Epithelial cell of proximal tubule (primary cell): ENCODE measurements at places on chromosomes 7 and 10. TPM values are rescaled to one million over a fixed set of nuclear protein-coding genes. Genes with fewer than 3 reads are reported as not detected.

Gene JCAD
- 3.3 and 7.3 TPM in 2 replicates for total RNA-seq

Gene SFXN3
- 47.6 and 49.5 TPM in 2 replicates for total RNA-seq

Gene OR2A12
- not detected in 2 replicates for total RNA-seq

Gene RNF148
- 0.14 and 2.2 TPM in 2 replicates for total RNA-seq

Gene ARHGEF35
- 3.3 and 5.3 TPM in 2 replicates for total RNA-seq

Gene UCN3
- total RNA-seq, result not detected in 2 replicates

Gene TRIM24
- total RNA-seq, result 17.4 and 21.4 TPM in 2 replicates

Gene GSTO2
- total RNA-seq, result 9.5 TPM in 2 replicates

GRCh38 chr10:45819552-45819951 lies 27.7 kb downstream of the AGAP4 start:
- no peak for DNase-seq

GRCh38 chr10:103564776-103565520 lies 71.4 kb downstream of the NEURL1 start:
- DNase-seq, result no peak

- DNase-seq, result no peak
Measured at GRCh38 chr7:24827589-24827988, 70.3 kb upstream of the GSDME start.

- DNase-seq, result no peak
Measured at GRCh38 chr7:101814081-101814990, 3.1 kb upstream of the CUX1 start.

DNA sequence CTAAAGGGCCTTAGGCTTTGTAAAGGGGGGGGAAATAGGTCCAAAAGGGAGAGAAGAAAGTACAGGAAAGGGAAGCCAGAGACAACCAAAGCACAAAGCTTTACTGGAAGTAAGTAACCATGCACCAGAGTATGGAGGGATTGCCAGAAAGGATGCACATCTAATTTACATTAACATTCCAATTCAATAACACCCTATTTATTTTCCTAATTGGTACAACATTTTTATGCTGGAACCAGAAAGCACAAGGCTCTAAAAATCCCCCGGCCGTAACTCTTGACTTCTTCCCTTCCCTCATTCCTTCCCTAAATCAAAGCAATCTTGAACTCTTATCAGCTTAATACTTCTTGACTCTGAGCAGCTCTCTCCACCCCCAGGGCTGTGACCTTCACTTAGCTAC lies 400.0 kb upstream of the CELF2 start:
- DNase-seq, result no peak

DNA sequence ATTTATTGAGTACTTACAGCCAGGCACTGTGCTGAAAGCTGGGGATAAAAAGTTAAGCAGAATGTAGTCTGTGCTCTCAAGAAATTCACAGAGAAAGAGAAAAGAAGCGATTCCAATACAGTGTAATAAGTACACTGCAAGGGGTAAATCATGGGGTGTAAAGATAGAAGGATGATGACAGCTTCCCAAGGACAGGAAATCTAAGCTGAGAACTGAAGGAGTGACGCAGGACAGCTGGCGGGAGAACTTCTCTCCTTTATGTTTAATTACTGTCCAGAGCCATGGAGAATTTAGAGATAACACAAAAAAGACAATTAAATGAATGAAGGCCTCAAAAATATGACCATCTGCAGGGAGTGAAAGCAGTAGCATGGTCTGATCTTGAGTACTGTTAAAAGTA lies 34.8 kb downstream of the C7orf33 start:
- DNase-seq, result no peak

- no peak for DNase-seq
Measured at GRCh38 chr10:102678842-102679289, 34.6 kb downstream of the TRIM8 start.

GRCh38 chr7:33854178-33854577 lies 51.2 kb upstream of the BMPER start:
- peak; percentile 27 for DNase-seq

GRCh38 chr10:108409306-108409705 lies 1244.8 kb upstream of the SORCS1 start:
- no peak for DNase-seq

DNA sequence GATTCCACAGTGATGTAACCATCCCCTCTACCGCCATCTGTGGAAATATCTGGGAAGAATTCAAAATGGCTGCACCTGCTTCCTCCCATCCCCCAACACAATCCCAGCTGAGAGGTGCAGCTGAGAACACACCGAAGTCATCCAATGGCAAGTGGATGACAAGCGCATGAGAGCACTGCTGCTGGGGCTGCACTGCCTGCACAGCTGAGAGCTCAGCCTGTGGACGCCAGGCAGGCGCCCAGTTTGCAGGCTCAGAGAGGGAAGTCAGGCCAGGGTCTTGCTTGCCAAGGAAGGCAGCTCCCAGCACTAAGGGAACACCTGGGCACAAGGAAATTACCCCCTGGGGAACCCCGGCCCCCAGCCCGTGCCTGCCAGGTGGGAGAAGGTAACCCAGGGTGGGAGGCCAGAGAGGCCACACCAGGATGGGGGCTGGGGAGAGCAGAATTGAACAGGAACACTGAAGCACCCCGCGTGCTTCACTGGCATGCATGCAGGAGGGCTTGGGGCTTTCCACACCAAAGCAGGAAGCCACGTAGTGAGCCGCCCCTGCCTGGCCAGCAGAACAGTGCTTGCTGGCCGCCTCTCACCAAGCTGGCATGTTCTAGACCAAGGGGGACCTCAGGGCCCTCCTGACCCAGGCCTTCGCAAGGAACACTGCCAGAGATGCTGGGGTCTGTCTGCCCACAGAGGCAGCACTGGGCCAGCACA lies 46.2 kb downstream of the FAM53B start:
- no peak for DNase-seq

DNA sequence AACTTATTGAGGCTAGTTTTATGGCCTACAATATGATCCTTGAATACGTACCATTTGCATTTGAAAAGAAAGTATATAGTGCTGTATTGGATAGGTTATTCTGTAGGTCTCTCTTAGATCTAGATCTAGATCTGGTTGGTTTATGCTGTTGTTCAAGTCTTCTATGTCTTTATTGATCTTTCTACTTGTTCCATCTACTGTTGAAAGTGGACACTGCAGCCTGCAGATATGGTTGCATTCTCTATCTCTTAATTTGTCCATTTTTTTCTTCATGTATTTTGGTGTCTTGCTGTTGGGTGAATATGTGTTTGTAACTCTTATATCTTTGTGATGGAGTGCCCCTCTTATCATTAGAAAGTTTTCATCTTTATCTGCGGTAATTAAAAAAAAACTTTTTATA lies 139.4 kb upstream of the PCDH15 start:
- DNase-seq, result no peak

DNA sequence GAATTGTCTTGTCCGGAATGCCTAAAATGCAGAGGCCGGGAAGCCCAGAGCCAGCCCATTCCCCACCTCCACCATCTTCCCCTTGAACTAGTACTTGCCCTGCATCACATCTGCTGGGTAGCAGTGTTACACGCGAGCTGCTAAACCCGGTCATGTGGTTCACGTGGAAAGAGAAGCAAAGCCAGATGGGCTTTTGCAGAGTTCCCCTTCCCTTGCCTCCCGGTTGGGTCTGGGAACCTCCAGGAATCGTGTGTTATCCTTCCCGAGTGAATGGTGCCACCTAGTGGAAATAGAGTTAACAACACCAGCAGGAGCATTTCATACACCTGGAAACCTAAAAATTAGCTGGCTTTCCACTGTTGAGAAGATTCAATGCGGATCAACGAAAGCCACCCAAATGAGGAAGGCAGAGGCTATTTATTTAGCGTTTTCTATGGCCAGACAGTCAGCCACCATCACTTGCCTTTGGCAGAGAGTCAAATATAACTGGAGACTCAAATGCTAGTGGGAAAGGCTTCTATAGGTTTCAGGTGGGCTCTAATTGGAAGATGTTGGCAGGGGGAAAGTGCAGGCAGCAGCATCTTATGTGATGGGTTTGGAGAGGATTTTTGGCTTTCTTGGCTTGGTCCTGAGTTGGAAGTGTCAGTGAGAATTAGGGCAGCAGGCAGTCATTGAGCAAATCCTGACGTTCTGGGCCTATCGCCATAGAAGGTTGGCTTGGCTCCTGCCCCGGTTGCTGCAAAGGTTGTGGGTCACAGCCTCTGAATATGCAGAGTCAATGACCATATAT lies 12.9 kb upstream of the DENND2A start:
- DNase-seq, result no peak

DNA sequence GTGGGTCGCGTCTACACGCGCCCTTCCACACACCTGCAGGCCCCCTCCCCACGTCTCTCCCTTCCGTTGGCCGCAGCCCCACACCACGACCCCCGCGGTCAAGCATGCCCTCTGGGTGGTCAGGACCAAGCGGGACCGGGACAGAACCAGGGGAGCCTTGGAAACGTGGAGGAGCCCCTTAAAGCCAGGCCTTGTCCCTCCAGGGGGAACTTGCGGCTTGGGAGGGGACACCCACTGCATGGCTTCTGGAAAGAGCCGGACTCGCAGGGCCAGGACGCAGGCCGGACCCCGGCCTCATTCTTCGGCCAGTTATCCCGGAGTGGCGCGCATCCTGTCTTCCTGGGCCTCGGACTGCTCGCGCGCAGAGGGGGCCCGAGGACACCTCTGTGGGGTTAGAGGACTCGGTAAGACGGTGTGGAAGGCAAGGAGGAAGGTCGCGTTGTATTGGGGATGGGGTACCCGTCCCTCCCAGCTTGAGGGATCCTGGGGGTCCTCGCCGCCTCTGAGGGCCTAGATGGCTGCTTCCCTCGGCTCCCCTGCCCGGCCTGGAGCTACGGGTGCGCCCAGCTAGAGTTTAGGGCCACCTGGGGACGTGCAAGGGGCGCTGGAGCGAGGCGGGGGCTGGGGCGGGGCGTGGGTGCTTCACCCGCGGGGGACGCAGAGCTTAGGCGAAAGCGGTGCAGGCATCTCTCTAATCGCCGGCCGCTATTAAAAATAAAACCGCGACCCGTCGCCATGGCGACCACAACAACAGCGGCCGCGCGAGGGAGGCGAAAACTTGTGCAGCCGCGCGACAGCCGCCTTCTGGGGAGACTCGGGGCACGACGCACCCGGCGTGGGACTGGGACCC lies 1.8 kb upstream of the PDGFA start:
- DNase-seq, result no peak

DNA sequence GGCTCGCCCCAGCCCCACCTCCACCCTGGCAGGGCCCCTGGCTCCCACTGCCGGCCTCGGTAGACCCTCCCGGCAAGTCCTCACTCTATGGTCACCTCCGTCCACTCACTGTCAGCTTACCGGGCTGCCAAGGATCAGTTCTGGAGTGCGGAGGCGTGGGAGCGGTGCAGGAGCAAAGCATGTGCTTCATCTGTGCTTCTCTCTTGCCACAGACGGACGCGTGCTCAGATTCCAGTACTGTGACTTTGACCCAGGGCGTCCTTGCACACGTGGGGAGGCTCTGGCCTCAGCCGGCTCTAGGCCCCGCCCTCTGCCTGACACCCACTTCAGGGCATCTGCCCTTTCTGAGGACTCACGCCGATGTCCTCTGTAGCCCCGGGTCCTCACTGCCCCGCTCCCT lies 547.5 kb upstream of the FOXK1 start:
- no peak for DNase-seq

- DNase-seq, result no peak
Measured at GRCh38 chr7:148972375-148972774, 55.9 kb downstream of the PDIA4 start.

DNA sequence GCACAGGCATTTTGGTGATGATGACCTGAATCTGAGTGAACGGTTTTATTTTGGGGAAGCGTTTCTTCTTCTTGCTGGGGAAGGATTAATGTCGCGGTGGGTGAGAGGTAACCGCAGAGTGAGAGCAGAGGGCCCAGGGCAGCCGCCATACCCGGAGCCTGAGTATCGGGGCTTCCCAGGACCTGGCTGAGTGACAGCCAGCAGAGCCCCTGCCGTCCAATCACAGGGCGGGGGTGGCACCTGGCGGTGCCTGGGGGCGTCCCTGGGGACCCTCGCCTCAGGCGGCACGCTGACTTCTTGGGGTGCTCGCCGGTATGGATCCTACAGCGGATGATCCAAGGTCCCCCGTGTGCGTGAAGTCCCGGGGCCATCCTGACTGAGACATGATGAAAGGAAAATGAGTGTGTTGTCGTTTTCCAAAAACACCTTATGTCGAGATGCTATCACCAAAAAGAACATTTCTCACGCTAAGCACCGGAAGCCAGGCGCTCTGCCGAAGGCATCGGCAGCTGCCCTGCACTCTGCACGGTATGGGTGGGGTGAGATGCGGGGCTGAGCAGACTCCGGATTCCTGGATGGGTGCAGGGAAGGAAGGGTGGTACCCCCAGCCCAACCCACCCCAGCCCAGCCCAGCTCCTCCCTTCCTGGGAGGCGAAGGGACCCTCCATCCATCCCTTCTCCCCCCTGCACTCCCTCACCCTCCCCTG lies 227.9 kb upstream of the SHH start:
- no peak for DNase-seq

DNA sequence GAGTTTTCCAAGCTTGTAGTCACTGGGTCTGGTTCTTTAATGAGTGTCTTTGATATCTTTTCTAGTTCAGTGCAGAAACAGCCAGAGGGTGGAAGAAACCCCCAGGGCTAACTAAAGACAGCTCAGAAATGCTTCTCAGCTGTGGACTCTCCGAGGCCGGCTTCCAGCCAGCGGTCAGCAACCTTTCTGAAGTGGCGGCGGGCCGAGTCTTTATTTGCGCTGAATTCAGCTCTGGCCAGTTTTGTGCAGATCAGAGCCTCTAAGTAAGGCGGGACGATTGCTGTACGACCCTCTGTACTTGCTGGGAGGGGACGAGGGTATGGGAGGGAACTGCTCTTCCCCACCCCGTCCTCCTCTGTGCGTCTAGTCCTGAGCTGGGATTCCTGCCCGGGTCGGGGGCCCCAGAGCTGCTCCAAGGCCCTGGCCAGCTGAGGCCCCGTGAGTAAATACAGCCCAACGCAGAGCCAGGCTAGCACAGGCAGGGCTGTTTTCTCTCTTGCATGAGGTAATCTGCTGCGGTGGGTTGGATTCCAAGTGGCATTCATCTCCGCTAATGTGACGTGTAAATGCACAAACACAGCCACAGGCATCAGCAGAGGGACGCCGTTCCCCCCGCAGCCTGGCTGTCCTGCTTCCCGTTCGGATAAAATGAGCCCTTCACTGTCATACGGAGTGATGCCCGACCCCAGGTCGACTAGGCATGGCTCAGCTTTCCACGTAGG lies 159.8 kb downstream of the PIP4K2A start:
- no peak for DNase-seq

- DNase-seq, result no peak
Measured at GRCh38 chr7:24896031-24896501, 83.9 kb downstream of the OSBPL3 start.

DNA sequence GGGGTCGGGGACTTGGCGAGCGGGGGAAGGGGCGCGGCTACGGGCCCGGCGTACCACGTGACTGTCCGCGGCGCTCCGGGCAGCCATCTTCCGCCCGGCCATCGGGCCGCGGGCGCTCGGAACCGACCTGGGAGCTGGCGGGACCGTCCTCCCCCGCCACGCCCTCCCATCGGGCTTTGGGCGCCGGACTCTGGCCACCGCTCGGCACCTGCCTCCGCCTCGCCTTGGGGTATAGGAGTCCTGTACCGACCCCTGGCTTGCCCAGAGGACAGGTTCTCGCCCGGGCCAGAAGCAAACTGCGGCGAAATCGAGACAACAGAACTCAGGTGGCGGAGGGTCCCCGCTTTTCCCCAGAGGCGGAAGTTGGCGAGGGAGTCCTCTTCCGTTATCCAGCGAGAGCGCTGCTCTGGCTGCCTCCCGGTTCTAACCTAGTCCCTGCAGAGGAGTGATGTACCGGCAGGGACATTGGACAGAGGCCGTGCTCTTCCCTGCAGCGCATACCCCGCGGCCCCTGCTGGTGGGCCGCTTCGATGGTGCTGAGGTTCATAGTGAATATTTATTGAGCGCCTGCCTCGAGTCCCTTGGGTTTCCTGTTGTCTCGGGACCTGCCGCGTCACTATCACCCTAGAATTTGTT lies 1.2 kb upstream of the SGMS1 start:
- DNase-seq, result no peak

GRCh38 chr7:133857376-133858119 lies 269.6 kb upstream of the LRGUK start:
- no peak for DNase-seq

GRCh38 chr10:27558612-27559020 lies 54.5 kb downstream of the RAB18 start:
- peak; percentile 13 for DNase-seq
